ENCODE measurements at places on chromosomes 12 and 14.

GRCh38 chr14:65002586-65003210 is 16.0 kb downstream of the FNTB start:
- DNase-seq: no peak

- DNase-seq: no peak
Observed at GRCh38 chr14:75181293-75182062, 5.1 kb upstream of the TMED10 start.

DNA sequence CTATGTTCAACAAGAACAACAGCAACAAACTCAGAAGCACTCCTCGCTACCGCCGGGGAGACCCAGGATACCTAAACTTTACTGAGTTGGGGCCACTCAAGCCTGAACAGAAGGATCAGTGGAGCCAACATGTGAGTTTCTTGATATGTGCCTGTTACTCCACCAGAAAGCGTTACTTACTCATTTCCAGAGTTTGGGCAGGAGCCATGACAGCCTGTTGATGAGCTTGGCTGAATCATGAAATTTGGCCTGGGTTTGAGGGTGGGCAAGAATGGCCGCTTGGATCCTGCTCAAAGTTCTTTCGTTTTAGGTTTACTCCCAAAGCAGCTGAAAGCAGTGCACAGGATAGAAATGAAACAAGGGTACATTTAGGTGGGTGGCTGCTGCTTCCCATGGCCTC is 12.0 kb upstream of the GALNT6 start:
- DNase-seq: no peak

GRCh38 chr14:34386865-34387485 is 75.1 kb downstream of the SPTSSA start:
- no peak for DNase-seq
